ENCODE measurements at places on chromosomes 4 and X.

DNA sequence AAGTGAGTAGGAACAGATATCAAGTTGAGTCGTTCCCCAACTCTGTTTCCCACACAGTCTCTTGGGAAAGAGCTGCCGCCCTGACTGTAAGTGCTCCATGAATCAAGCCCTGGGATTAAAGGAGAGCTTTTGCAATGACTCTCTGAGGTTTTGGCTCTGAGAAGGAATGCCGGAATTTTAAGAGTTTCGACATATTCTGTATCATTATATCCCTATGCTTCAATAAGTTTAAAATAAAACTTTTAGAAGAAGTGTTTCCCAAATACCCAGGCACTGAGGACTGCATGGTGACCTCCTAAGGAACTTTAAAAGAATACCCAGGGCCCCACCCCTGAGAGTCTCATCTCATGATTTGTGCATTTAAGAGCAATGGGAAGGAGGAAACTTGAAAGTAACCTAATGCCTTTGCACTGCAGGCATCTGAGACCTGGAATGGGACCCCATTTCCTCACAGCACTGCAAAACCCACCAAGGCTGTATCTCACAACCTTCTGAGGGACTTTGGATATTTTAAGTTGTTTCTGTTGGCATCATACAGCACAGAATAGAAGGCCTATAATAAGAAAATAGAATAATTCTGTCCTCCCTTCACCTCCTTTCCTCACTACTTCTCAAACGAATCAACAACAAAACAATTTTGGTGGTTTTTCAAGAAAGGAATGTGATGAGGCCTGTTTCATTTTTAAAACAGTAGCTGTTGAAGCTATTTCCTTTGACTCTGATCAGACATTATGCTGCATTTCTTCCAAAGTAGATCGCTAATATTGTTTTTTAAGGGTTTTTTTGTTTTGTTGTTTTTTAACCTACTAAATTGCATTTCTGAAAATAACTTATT is 121.2 kb downstream of the GASK1B start:
- DNase-seq: peak; percentile 52

- DNase-seq: no peak
Observed at GRCh38 chr4:81471298-81471587, 464 bp downstream of the RASGEF1B start.

DNA sequence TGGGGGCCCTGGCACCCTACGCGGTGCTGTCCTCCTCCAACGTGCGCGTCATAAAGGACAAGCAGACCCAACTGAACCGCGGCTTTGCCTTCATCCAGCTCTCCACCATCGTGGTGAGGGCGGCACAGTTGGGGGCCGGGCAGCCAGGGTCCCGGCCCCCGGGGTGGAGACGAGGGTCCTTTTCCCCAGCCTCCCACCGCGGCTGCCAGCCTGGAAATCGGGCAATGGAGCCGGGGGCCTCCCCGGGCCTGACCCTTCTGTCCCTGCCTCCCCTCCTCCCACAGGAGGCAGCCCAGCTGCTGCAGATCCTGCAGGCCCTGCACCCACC is 13.7 kb upstream of the UBA1 start:
- DNase-seq: no peak

DNA sequence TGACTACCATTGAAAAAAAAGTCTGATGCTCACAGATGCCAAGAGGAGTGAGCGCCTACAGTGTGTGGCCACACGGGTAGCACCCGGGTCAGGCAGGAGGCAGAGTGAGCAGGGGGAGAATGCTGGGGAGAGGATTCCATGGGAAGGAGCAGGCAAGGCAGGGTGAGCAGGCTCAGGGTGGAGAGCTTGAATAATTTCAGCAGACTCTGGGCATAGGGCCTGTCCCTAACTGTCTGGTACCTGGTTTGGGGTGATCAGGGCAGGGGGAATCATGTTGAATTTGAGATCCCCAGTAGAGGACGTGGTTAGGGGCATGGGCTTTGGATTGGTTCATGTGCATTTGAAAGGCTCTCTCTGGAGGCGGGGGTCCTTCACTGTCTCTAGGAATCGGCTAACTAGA is 51.2 kb upstream of the TLR3 start:
- no peak for DNase-seq

- DNase-seq: no peak
Observed at GRCh38 chrX:40155589-40156469, 58.1 kb upstream of the BCOR start.

- DNase-seq: peak; percentile 60
Observed at GRCh38 chr4:102299354-102300107, 45.8 kb downstream of the SLC39A8 start.

GRCh38 chr4:155391932-155392331 is 15.2 kb upstream of the MAP9 start:
- no peak for DNase-seq

- no peak for DNase-seq
Observed at GRCh38 chr4:189098932-189099696, 841.6 kb upstream of the FRG1 start.

- peak; percentile 83 for DNase-seq
Observed at GRCh38 chr4:94412658-94413038, 39.1 kb upstream of the PDLIM5 start.

GRCh38 chrX:45007598-45007997 is 134.6 kb downstream of the KDM6A start:
- DNase-seq: no peak

- no peak for DNase-seq
Observed at GRCh38 chr4:122847931-122848330, 21.3 kb downstream of the FGF2 start.

DNA sequence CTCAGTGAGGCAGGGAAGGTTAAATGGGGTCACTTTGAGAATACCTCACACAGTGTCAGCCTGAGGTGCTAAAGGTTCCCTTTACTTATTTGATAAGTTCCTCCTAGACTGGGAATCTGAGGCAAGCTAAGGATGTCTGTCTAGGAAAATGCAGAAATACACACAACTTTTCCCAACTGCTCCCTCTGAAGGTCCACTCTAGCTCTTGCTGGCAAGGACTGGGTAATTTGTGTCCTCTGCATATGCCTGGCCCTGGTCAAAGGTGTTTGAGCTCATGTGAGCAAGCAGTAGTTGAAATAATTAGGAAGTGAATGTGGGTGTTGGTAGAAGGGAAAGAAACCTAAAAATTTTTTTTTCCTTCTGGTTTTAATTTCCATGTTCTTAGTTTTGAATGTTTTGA is 21.3 kb downstream of the TXLNG start:
- no peak for DNase-seq

GRCh38 chrX:130139474-130140201 is 26.0 kb downstream of the AIFM1 start:
- DNase-seq: no peak

GRCh38 chr4:44725726-44726037 is 674 bp downstream of the GNPDA2 start:
- peak; percentile 41 for DNase-seq

GRCh38 chrX:45571453-45571852 is 370.8 kb upstream of the DIPK2B start:
- DNase-seq: no peak

DNA sequence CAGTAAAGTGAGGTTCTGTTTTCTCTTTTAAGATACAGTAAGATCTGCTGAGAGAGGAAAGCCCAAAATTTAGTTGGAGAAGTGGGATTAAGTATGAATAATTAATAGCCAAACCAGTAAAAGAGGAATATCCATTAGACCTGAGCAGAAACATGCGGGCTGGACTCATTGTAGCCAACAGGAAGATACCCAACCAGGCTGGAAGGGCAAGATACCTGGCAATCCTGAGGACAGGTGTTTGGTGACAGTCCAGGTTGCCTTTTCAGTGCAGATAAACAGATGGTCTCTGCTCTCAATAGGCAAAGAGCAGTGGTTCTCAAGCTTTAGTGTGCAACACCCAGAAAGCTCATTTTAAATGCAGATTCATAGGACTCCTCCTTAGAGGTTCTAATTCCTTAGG is 980.8 kb upstream of the GRID2 start:
- DNase-seq: no peak

GRCh38 chr4:146522869-146523205 is 1.1 kb upstream of the SLC10A7 start:
- no peak for DNase-seq

DNA sequence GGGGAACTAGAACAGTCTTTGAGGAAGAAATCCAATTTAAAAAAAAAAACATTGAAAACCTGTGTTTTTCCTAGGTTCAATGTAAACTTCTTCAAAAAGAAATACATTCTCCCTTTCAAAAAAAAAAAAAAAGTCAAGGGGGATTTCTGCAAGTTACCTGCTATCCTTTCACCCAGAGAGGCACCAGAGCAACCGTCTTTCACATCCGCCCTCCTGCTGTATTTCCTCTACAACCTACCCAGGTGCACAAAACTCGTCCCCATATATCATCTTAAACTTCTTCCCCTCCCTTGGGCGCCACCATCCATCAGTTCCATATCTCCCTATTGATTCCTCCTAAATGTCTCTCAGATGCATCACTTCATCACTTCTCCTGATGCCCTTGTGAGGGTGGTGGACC is 74.5 kb downstream of the NR3C2 start:
- no peak for DNase-seq

- no peak for DNase-seq
Observed at GRCh38 chr4:45353161-45353560, 626.8 kb upstream of the GNPDA2 start.

All from epithelial cell of esophagus (primary cell).